ENCODE measurements at places on chromosomes 7 and 10.

DNA sequence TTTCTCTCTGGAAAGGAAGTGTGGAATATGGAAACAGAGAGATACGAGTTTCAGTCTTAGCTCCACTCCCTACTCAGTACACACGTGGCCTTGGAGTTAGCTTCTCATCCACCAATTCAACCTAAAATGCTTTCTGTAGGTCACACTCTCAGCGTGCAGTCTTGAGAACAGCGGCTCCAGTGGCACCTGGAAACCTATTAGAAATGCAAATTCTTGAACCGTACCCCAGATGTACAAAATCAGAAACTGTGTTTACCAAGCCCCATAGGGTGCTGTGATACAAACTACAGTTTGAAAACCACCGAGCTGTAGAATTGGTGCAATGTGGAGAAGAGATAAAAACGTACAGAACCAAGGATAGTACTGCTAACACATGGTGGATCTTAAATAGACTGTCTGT is 91.1 kb upstream of the SP4 start:
- DNase-seq: no peak

DNA sequence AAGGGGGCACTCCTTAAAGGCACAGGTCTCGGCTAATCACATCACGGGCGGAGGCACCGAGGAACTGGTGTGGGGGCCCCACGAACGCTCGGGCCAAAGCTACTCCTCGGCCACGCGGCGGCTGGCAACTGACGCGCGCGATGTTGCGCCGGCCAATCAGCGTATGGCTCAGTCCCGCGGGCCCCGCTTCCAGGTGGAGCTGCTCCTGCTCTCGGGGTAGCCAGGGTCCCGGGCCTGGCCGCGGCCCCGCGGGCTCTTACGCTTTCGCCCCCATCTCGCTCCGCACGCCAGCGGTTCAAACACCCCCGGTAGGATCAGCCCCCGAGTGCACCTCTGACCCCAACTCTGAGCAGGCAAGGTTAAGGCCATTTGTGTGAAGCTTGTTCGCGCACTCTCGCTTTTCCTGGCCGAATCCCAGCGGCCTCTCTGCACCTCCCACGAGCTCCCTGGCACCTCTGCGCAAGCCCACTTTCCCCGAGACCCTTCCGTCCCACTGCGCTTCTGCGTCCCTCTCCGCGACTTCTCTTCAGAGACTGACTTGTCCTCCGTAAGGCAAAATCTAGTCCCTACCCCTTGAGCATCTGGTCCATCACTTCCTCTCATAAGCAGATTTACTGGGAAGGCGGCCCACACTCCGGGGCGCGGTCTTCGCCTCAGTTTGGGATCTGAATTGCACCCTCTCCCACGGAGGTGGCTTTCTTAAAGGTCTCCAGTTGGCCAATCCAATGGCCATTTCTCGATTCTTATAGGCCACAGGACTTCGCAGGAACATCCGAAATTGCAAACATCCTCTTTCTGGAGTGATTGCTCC is 200.9 kb upstream of the TBX20 start:
- no peak for DNase-seq

GRCh38 chr7:29871787-29872398 is 65.6 kb downstream of the WIPF3 start:
- no peak for DNase-seq

- no peak for DNase-seq
These were observed 18.4 kb upstream of the CALN1 start for GRCh38 chr7:72430531-72430930.

GRCh38 chr7:153470004-153470671 is 582.1 kb upstream of the DPP6 start:
- DNase-seq: no peak

GRCh38 chr7:158277219-158278141 is 310.1 kb downstream of the PTPRN2 start:
- no peak for DNase-seq

DNA sequence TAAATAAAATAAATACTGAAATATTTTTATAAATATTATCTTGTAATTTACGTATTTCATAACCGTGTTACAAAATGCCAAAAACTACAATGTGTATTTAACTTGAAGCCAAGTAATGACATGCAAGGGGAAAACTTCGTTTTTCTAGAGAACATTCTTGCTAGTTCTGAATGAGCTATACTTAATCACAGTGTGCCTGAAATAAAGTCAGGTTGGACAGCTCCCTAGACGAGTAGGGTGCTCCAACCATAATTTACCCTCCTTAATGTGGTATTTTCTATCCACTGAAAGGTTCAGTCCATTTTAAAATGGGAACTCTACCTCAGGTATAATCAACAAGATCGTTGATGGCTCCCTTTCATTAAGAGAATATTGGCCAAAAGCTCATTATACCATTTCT is 194.5 kb upstream of the AHR start:
- no peak for DNase-seq

DNA sequence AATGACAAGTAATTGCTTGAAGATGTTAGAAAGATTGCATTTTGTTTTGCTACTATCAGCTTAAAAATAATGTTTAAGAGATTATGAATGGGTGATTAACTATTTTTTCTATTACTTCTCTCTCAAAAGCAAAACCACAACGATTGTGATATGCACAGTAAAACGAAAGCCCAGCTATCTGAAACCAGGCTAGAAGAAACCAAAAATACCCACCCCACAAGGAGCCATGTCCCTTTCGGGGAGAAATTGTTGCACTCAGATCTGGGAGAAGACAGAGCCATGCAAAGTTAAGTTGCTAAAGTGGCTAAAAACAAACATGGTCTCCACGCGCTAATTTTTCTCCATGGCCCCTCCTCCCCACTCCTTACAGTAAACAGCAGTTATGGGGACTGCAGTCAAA is 173.6 kb downstream of the RPS24 start:
- DNase-seq: no peak

DNA sequence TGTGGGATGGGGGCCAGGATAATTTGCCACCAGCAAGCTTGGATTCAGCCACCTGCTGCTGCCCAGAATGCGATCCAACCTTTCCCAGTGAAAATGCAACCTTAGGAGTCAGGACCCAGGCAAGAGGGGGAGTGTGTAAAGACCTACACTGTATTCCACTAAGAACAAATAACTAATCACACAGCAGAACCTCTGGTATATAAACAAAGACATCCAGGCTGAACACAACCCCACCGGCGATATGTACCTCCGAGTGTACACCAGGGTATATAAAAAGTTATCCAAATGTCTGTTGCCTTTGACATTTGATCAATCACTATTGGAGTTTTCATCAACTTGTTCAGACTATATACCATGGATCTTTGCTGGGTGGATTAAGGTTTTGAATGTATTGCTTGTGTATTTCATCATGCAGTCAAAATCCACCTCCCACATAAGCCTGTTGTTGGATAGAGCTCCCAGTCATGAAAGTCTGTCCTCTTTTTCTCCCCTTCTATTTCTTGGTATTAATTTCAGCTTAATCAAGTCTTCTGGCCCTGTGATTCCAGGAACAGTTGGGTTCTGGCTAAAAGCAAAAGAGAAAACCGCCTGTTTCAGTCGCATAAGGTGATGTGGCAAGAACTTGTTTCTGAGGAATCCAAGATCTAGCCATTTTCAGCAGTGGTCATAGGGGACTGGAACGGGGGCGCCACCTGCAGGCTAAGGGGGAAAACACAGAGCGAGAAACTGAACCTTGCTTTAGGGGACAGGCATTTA is 290.7 kb downstream of the CCDC3 start:
- peak; percentile 85 for DNase-seq

- DNase-seq: no peak
These were observed 159.5 kb upstream of the ZMIZ1 start for GRCh38 chr10:78909221-78909620.

DNA sequence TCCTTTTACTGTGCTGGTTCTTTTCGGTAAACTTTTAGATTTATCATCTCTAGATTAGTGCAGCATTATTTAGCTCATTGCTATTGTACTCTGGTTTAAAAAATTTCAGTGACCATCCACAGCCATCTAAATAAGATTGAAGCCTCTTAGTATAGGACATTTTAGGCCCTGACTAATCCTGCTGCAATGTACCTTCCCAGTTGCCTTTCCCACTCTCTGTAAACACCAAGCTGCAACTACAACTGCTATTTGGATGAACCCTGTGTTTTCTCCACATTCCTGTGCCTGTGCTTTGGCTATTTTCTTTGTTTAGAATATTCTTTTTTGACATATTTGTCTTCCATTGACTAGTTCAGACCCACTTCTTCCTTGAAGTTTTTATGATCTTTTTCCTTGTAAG is 314.6 kb downstream of the AUTS2 start:
- DNase-seq: no peak

DNA sequence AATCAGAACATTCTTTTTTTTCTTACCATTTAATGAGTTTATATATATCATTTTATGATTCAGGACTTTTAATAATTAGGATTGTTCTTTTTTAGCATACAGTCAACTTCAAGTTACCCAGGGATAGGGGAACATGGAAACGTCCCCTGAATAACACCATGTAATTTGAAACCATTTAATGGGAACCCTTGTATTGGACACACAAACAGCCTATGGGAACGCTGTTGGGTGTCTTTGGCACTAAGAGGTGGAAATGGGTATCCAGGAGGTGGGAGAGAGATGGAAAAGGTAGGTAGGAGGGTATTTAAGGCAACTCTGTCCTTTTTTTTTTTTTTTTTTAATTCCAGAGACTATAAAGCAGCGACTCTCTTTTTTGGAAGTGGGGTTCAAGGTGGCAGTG is 2.6 kb downstream of the LUC7L2 start:
- DNase-seq: no peak

- DNase-seq: peak; percentile 61
These were observed 49.5 kb downstream of the CHN2 start for GRCh38 chr7:29243910-29244655.

DNA sequence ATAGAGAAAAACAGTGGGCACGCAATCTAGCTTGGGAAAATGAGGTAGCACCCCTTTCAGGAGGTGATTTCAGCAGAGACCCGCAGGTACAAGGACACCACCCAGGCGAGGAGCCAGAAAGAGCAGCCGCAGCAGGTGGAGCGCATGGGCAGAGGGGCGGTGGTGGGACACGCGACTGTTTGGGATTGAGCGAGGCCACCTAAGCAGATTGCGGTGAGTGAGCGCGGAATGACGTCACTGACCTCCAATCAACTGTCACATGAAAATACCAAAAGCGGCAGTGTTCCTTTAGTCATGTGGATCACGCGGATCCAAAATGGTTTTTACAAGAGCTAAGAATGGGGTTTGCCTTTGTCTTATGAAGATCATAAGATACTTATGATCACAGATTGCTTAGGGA is 40.2 kb upstream of the SLC26A3 start:
- no peak for DNase-seq

DNA sequence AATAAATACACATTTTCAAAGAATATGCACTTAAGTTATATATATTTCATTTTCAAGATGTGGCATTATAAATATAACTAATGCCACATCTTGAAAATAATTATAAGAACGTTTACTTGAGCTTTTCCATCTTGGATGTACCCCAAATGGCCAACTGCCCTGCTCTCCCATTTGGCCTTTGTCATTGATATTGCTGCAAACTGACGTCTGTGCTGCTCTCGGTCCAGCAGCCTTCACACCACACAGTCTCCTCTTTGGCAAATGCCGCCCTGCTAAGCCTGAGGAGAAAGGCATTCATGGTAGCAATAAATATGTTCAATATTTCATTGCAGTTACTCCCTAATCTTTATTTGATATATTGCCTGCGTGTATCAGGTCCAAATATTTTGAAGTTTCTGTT is 384.6 kb upstream of the ADARB2 start:
- no peak for DNase-seq

GRCh38 chr10:104686829-104687228 is 45.7 kb downstream of the SORCS3 start:
- no peak for DNase-seq

- no peak for DNase-seq
These were observed 2.0 kb upstream of the SLC16A12 start for GRCh38 chr10:89537364-89537763.

DNA sequence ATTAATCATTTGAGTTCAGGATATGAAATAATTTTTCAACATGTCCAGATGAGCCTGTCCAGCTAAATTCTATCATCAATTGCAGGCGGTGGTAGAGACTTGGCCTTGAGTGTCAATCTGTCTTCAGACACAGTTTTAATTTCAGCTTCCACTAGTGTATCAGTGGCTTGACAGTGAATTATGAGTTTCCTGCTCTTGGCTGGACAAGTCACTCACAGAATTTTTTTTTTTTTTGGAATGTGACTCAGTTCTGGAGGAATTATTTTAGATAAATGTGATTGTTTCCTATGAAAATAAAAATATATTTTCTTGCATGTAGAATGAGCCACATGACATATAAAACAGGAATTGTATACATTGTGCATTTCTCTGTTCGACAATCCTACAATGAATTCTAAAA is 319.9 kb upstream of the AKR1E2 start:
- DNase-seq: no peak

- no peak for DNase-seq
These were observed 37.1 kb downstream of the REEP3 start for GRCh38 chr10:63558132-63558784.

DNA sequence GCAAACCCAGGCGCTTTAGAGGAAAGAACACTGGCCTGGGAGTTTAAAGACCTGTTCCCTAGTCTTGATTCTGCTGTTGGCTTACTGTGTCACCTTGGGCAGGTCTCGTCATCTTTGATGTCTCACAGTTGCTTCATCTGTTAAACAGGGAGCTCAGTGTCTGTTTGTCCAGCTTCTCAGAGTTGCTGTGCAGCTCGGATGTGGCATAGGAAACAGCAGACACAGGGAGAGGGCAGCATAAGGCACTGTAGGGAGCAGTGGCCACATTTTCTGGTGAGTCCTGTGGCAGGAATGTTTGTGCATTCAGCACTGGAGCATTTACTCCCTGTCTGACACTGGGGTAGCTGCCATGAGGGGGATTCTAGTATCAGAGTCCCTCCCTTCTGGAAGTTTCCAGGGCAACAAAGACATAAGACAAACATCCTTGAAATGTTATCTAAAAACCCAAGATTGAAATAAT is 2.0 kb downstream of the REPIN1 start:
- no peak for DNase-seq

DNA sequence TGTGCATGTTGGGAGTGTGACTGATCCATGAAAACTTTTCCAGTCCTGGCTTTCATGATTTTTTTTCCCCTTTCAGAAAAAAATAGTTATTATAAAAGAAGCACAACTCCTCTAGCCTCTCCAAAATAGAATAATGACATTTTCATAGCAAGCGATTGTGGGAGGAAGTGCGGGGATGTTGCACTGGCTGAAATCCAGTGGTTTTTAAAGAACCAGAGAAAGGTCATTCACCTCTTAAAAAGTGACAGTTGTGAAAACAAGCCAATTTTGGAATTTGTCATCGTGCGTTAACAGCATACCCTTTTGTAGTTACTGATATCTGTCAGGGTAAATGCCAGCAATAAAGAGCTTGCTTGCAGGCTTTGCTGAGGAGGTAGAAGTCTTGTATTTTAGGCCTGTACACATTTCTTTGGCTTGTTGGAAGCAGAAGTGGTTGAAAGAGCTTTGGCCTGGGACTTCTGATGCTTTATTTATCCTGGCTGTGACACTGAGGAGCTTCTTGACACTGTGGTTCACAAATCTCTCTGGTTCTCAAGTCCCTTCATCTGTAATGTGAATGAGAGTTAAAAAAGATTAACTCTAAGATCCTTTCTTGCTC is 545.9 kb downstream of the REEP3 start:
- no peak for DNase-seq

GRCh38 chr10:59831658-59832503 is 74.5 kb downstream of the CCDC6 start:
- no peak for DNase-seq

GRCh38 chr7:4880218-4880617 is 3.3 kb downstream of the RADIL start:
- DNase-seq: no peak

GRCh38 chr7:78543976-78544375 is 745.4 kb downstream of the PHTF2 start:
- no peak for DNase-seq

All from activated naive CD4-positive, alpha-beta T cell treated with Interleukin-2 at 50 U/mL for 16 hours (primary cell).